Stimulated activated CD8-positive, alpha-beta memory T cell treated with anti-CD3 and anti-CD28 coated beads, Interleukin-4, amount 100 ng/mL, for 4 hours (primary cell): ENCODE measurements at places on chromosomes 5 and 9.

DNA sequence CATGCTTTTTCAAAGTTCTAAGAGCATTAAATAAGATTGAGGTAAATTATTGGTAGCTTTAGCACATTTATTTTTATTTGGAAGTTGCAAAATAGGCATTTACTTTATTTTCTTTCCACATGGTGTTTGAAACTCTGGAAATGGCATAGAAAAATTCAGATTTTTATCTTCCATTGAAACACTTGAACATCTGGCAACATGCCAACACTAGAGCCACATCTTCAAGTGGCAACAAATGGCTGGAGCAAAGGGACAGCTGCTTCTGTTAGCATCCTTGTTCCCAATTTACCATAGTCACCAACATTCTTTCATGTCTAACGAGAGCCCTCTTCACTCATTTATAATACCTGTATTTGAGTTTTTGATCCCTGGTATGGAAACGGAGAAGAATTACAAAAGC is 539.9 kb downstream of the ZNF608 start:
- DNase-seq = no peak

DNA sequence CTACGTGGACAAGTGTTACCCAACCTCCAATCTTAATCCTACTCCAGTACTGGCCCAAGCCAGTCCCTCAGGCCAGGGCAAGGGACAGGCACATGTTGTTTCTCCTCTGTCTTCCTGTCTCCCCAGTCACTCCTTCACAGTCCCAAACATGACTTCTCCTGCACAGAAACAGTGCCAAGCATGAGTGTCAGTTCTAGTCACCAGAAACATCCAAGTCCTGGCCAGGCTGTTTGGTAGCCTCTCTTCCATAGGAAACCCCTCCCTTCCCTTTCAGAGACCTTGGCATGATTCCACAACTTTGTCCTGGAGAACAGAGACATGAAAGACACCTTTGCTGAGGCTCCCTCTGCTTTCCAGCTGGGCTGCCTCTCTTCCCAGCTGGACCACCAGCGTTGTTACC is 56.2 kb upstream of the SLC2A8 start:
- no peak for DNase-seq

- no peak for DNase-seq
Observed at GRCh38 chr9:95138474-95138873, 179.0 kb downstream of the FANCC start.

- no peak for DNase-seq
Observed at GRCh38 chr9:7144265-7145046, 386.7 kb downstream of the KDM4C start.

GRCh38 chr9:93304574-93305496 is 120.9 kb downstream of the WNK2 start:
- no peak for DNase-seq

DNA sequence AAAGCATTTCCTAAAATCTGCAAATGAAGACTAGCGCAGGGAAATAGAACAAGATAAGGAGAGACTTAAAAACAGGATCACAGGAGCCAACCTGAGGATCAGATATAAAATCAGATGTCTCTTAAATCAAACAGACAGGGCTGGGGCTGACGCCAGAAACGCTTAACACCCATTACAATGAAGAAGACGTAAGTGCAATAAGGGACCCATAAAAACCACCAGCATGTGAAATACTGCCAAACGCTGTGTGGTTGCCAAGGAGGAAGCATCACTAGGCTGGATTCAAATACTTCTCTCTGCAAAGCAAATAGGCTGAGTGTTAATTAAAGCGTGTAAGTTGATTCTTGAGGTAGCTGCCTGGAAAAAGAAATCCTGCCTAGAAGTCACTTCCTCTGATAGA is 74.4 kb upstream of the ATP10B start:
- no peak for DNase-seq

DNA sequence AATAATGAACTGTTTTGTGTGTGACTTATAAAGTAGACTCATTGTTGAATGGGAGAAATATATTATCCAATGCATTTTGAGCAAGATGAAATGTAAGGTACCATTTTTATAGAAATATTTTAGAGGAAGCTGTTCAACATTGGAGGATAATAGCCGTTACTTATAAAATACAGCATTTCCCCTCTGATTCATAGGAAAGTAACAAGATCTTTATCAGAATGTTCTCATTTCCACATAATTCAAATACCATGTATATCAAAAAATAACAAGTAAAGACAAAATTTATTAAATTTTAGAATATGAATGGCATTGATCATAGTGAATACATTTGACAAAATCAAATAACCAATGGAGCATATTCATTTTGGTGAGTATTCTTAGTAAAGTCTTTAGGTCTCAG is 346.7 kb upstream of the PTGER4 start:
- DNase-seq = no peak

GRCh38 chr5:41334758-41335157 is 121.4 kb upstream of the C6 start:
- DNase-seq = no peak

GRCh38 chr9:38249049-38249448 is 143.5 kb upstream of the ALDH1B1 start:
- DNase-seq = no peak

GRCh38 chr9:12718482-12719026 is 25.4 kb downstream of the TYRP1 start:
- no peak for DNase-seq

GRCh38 chr9:34891386-34891785 is 66.7 kb upstream of the PHF24 start:
- DNase-seq = no peak

- no peak for DNase-seq
Observed at GRCh38 chr5:89596821-89597220, 713.8 kb upstream of the MEF2C start.

GRCh38 chr5:135594416-135594960 is 15.7 kb upstream of the CXCL14 start:
- no peak for DNase-seq

GRCh38 chr9:79630521-79631403 is 59.0 kb downstream of the TLE4 start:
- DNase-seq = no peak

DNA sequence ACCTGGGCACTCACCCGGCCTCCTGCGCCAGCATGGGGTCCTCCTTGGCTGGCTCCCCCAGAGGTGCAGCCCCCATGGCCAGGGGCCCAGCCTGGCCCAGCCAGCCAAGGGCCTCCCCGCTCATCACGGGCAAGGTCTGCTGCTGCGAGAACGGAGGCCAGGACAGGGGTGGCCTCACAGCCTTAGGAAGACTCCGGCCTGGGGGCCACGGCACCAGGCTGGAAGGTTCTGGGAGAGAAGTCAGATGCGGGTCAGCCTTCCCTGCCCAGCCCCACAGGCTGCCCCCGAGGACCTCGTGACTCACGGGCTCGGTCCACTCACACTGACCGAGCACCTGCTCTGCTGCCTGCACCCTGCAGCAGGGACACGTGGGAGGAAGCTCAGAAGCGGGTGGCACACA is 4.2 kb downstream of the SOHLH1 start:
- no peak for DNase-seq

- no peak for DNase-seq
Observed at GRCh38 chr9:112224401-112225289, 49.5 kb upstream of the SUSD1 start.

DNA sequence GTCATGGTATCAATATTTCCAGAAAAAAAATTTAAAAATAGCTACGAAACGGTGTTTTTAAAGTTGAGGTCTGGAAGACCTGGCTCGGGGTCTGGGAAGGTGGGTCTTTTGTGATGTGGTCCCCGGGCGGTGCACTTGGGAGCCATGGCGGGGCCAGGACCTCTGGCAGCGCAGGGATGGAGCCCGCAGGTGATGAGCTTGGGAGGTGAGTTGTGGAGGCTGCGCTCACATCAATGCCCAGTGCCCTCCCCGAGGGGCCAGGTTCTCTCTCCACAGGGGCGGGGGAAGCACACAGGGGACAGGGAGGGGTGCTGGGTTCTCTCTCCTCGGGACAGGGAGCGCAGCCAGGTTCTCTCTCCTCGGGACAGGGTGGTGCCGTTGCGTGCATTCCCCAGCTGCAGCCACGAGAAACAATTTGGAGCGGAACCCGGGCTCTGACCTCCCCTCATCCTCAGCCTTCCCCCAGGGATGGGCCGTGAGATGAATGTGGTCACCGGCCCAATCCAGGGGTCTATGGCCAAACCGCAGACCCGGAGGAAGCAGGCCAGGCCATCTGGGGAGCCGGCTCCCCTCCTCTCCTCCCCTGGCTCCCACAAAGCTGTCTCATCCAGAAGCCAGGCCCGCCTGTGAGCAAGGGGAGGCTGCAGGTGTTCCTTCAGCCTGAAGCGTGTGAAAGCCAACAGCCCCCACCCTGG is 25.8 kb downstream of the DBH start:
- no peak for DNase-seq

DNA sequence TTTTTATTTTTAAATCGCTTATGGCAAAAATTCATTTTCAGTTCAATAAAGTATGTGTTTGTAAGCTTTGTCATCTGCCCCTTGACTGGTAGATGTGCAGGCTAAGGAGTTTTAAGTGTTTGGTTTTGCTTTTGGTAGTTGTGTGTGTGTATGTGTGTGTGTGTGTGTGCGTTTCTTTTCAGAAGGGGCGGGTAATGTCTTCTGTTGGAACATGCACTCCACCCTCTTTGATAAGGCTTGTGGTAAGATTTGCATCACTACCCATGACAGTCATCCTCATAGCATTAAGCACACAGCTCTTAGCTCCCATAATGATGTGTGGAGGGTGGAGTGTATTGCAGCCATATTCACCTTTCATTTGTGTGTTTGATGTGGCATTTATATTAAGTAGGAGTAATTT is 92.1 kb upstream of the FSD1L start:
- DNase-seq = no peak

DNA sequence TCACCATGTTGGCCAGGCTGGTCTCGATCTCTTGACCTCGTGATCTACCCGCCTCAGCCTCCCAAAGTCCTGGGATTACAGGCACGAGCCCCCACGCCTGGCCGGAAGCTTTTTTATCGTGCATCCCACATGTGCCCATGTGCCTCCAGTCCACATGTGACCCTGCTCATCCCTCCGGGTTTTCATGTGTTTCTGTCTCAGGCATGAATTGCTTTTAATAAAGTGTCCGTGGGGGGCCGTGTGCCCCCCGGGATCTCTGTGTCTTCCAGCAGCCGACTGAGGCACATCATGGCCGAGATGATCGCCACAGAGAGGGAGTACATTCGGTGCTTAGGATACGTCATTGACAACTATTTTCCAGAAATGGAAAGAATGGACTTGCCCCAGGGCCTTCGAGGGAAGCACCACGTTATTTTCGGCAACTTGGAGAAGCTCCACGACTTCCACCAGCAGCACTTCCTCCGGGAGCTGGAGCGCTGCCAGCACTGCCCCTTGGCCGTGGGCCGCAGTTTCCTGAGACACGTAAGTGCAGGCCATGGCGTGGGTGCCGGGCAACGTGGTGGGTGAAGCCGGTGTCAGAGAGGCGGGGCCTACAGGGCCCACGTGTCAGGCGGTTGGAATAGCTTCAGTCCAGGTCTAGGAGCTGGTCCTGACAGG is 22.1 kb upstream of the LRRC14B start:
- no peak for DNase-seq

GRCh38 chr5:157948738-157949410 is 89.9 kb upstream of the CLINT1 start:
- DNase-seq = peak; percentile 46

DNA sequence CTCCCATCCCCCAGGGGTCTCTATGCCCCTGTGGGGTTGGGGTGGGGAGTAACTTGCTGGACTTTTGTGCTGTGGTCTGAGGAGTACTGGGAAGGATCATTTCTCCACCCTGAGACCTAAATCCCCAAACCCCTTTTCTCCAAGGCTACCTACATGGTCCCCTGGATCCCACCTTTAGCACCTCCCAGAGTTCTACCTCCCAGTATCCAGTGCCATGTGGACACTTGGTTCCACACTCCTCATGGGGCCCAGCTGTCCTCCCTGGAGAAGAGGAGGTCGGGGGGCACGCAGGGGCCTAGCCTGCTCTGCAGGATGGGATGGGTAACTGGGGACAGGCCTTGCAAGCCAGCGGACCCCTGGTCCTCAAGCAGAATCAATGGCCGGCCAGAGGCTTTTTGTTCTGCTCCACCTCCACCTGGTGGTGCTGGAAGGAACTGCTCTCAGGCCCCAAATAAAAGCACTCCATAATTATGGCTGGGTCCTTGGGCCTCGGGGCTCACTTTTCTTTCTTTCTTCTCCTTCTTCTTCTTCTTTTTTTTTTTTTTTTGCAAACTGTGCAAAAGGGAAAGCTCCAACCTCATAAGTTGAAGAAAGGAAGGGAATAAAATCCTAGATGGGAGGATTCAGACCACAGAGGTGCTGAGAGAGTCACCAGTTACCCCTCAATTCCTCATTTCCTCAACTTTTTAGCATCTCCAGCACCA is 68.4 kb downstream of the PSD2 start:
- DNase-seq = peak; percentile 29

DNA sequence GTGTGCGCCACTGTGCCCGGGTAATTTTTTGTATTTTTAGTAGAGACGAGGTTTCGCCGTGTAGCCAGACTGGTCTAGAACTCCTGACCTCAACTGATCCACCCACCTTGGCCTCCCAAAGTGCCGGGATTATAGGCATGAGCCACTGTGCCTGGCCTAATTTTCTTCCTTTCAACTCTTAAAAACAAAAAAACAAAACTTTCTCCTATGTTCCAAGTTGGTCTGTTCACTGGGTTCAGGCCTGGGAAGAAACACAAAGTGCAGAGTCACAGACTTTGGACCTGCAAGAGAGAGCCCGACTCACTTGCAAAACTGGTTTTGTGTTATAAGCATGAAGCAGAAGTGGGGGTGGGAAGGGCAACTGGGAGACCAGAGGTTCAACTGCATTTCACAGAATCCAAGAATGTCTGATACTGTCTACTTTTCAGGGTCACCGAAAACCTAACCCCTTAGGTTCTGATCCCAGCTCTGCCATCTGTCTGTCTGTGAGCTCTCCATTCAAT is 5.2 kb upstream of the HDHD3 start:
- no peak for DNase-seq

- DNase-seq = no peak
Observed at GRCh38 chr9:127734247-127734746, 797 bp downstream of the TOR2A start.

DNA sequence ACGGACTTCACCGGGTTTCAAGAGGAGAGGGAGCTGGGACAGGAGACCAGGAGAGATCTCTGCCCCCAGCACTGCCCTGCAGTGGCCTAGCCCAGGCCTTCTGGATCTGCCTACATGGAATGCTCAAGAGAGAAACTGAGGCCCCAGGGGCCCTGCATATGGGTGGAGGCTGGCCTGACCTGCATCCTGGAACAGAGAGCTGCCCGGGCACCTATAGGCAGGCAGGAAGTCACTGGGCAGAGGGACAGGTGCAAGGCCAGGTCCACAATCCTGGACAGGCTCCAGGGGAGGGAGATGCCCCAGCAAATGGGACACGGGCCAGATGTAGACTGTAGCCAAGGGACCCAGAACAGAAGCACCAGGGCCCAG is 98.5 kb upstream of the RUFY1 start:
- no peak for DNase-seq
